ENCODE measurements at places on chromosomes 5 and 9. TPM values are rescaled to one million over a fixed set of nuclear protein-coding genes. Genes with fewer than 3 reads are reported as not detected.

DNA sequence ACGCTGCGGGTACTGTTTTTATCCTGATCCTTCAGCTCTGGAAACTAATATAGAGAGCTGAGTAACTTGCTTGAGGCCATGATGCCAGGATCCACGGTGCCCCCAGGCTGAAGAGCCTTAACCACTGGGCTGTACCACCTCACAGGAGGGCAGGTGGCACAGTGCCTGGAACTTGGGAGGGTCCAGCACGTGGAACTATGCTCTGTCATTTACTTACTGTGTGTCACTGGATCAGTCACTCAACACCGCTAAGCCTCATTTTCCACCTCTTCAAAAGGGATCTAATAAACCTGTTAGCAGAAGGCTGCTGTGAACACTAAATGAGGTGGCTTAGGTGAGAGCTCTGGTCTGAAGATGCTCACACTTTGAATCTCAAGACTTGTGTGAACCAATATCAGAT is 29.6 kb downstream of the KCNIP1 start:
- no peak for DNase-seq

MLANA gene
- polyA plus RNA-seq = 1.4 TPM

DNA sequence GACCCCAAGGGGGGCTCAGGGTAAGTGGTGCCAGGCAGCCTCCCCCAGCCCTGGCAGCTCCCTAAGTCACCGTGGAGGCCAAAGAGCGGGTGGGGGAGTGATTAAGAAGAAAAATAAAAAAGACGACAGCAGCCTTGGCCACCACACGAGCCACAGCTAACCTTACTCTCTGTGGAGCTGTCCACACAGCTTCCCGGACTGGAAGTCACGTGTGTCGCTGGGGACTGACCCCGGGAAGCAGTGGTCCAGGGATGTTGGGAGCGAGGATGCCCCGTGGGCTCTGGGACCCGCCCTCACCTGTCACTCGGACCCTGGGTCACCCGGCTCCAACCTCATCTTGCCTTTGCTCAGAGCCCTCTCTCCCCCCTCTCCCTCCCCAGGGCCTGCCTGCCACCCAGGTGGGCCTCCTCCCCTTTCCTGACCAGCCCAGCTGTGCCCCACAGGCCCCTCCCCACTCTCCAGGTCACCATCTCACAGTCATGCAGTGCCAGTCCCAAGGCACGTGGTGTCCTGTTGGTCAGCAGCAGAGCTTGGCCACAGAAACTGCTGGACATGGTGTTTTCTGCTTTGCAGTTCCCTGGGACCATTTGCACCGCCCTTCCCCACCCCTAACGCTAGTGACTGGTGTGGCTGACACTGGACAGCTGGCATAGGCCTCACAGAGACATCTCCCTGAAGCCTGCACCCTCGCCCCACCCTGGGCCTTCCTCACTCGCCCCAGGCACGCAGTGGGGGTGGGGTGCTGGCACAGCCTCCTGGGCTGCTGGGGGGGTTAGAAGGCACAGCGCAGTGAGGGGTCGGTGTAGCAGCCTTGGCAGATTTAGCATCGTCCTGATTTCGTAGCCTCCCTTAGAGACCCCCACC is 9.8 kb upstream of the EXOC3 start:
- DNase-seq = no peak

DNA sequence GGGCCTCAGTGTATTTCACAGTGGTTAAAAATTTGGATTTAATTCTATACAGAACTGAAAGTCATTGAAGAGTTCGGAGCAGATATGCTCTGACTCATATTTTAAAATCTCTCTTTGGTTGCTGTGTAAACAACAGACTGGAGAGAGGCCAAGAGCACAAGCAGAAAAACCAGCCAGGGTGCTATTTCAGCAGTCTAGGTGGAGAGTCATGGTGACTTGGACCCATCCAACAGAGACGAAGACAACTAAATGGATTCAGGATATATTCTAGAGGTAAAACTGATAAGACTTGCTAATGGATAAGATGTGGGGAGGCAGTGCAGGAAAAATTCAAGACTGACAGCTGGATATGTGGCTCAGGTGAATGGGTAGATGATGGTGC is 168.9 kb downstream of the MAPKAP1 start:
- no peak for DNase-seq

DAPK1 gene
- polyA plus RNA-seq = 68.5 TPM

GRCh38 chr5:127358740-127359139 is 68.1 kb downstream of the MEGF10 start:
- no peak for DNase-seq

DNA sequence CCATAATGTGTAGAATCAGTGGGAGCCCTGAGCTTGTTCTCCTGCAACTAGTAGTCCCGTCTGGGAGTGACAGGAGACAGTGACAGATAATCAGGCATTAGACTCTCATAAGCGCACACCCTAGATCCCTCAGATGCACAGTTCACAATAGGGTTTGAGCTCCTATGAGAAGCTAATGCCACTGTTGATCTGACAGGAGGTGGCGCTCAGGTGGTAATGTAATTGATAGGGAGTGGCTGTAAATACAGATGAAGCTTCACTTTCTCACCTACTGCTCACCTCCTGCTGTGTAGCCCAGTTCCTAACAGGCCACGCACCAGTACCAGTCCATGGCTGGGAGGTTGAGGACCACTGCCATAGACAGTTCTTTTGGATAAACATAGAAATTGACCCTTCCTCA is 188.7 kb downstream of the ROR2 start:
- no peak for DNase-seq

IL33 gene
- polyA plus RNA-seq = 7.6 TPM

GALNT12 gene
- polyA plus RNA-seq = 7.3 TPM

MARCHF11 gene
- polyA plus RNA-seq = 2.7 TPM

- DNase-seq = no peak
Measured at GRCh38 chr9:87886933-87887505, 4.3 kb downstream of the SPATA31E1 start.

- no peak for DNase-seq
Measured at GRCh38 chr5:53322257-53322656, 158.2 kb upstream of the FST start.

CEP72 gene
- polyA plus RNA-seq = 8.7 TPM

LHX6 gene
- 3.4 TPM for polyA plus RNA-seq

ADAMTS2 gene
- 9.9 TPM for polyA plus RNA-seq

TRIM36 gene
- 2.8 TPM for polyA plus RNA-seq

LOX gene
- polyA plus RNA-seq = 44.4 TPM

ABO gene
- 17.7 TPM for polyA plus RNA-seq

NRG2 gene
- 1.9 TPM for polyA plus RNA-seq

DNA sequence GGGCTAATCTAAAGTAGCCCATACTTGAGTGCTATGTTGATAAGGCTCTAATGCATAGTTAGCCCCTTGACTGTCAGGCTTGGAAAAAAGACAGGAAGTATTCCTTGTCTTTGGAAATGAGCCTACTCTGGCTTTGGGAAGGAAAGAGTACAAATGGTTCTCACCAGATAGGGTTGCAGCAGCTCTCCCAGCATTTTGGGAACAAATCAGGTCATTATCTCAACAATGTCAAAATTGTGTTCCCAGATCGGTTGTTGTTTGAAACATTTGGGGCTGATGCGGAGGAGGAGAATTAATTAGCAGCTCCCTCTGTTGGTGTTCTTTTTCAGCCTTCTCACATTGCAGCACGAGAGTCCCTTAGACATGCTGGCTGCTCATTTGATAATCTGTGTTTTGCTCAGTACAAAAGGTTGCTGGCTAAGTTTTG is 294.7 kb upstream of the DMRT1 start:
- DNase-seq = peak; percentile 70

GRCh38 chr9:75545287-75545686 is 345.2 kb upstream of the PCSK5 start:
- DNase-seq = no peak

GRCh38 chr5:132963171-132964104 is at the start of gene AFF4:
Gene AFF4, minus strand, starts transcription at chr5:132963634. Its CDS starts 26,445 bp downstream, at chr5:132937189.
- DNase-seq = peak; percentile 91

DNA sequence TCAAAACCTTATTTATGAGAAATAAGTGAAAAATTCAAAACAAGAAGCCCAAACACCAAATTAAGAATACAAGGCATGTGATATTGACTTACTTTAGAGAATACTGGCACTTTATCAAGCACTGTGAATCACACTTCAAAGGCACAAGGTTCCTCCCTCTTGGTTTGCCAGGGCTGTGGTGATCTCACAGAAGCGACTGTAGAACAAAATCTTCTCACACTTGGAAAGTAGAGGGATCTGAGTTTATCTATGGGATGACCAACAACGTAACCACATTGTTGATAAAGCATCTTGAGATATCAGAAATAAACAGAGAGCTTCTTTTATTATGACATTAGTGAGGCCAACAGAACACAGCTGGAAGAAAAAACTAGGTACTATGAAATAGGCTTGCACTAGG is 295.9 kb downstream of the NFIB start:
- DNase-seq = no peak

- DNase-seq = no peak
Measured at GRCh38 chr9:109894921-109895758, 115.1 kb downstream of the PALM2AKAP2 start.

DNA sequence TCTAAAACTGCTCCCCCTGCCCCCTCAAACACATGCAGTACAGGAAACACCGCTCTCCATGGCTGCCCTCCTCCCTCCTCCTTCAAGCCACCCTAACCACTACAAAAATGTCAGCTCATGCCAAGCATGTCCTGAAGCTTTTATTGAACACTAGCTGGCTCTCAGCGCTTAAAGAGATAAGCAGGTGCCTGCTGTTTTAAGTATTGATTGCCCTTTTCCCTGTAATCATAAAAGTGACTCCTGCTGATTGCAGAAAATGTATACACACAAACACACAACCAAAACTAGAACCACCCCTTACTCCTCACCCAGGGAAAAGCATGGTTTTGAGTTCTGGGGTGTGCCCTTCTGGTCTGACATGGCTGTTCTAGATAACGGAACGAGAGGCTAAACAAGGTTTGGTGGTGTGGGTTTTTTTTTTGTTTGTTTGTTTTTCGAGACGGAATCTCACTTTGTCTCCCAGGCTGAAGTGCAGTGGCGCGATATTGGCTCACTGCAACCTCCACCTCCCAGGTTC is 3.7 kb upstream of the UCK1 start:
- no peak for DNase-seq

DNA sequence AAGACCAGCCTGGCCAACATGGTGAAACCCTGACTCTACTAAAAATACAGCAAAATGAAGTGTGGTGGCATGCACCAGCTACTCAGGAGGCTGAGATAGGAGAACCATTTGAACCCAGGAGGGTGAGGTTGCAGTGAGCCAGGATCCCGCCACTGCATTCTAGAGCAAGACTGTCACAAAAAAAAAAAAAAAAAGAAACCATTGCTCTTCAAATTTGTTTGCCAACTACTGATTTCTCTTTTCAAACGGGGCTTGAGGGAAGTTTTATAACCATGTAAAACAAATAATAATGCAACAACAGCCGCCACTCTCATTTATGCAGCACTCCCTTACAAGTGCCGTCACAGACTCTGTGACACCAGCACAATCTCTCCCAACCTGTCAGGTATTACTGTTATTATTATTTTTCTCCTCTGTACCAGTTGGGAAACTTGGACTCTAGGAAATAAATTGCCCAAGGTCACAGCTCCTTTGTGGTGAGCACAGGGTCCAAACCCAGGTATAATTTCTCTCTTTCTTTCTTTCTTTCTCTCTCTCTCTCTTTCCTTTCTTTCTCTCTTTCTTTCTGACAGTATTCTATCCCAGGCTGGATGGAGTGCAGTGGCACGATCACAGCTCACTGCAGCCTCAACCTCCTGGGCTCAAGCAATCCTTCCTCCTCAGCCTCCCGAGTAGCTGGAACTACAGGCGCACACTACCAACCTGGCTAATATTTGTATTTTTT is 25.4 kb downstream of the SERINC5 start:
- no peak for DNase-seq

PLAC8L1 gene
- polyA plus RNA-seq = 0.76 TPM

DNA sequence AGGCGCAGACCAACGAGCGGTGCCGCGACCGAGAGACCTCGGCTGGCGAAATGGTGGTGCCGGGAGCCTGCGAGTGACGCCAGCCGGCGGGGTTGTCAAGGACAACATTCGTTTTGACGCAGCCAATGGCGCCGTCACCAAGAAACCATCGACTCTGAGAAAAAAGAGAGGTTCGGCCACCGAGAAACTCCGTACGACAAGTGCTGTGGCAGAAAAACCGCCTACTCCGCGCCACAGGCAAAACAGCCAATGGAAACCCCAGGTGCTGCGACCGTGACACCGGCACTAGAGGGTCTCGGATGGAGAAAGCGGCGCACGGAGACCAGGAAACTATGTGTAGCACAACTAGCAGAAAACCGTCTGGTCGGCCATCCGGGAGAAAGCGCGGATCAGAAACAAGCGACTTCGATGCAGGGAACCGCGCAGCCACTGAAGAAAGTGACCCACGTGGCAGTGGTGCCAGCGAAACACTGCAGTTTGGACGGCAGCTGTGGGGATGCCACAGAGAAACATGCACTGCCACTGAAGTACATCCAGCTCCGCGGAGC is 88.8 kb downstream of the ANXA2R start:
- no peak for DNase-seq

GRCh38 chr5:154447089-154447725 is 1.4 kb downstream of the SAP30L start:
- no peak for DNase-seq

ERP44 gene
- 35.4 TPM for polyA plus RNA-seq

- DNase-seq = no peak
Measured at GRCh38 chr9:98989036-98990000, 45.6 kb downstream of the COL15A1 start.

- DNase-seq = no peak
Measured at GRCh38 chr9:70880535-70880934, 240.9 kb downstream of the TRPM3 start.

- no peak for DNase-seq
Measured at GRCh38 chr5:139755892-139756671, 39.5 kb upstream of the PSD2 start.

GRCh38 chr5:114418176-114419066 is 56.6 kb downstream of the KCNN2 start:
- DNase-seq = peak; percentile 13

BARX1 gene
- 0.67 TPM for polyA plus RNA-seq

IL3 gene
- polyA plus RNA-seq = not detected

DNA sequence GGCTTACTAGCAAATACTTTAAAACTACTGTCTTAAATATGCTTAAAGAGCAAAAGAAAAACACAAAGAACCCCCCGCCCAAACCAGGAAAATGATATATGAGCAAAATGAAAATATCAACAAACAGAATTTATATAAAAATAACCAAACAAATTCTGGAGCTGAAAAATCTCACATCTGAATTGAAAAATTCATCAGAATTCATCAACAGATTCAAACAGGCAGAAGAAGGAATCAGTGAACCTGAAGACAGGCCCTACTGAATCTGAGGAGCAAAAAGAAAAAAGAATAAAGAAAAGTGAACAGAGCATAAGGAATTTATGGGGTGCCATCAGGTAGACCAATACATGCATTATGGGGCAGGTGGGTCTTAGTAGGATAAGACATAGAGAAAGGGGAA is 49.8 kb upstream of the SPTLC1 start:
- DNase-seq = no peak

GARIN3 gene
- not detected for polyA plus RNA-seq

GRCh38 chr9:89496645-89497256 is 1.2 kb downstream of the SEMA4D start:
- DNase-seq = no peak

DNA sequence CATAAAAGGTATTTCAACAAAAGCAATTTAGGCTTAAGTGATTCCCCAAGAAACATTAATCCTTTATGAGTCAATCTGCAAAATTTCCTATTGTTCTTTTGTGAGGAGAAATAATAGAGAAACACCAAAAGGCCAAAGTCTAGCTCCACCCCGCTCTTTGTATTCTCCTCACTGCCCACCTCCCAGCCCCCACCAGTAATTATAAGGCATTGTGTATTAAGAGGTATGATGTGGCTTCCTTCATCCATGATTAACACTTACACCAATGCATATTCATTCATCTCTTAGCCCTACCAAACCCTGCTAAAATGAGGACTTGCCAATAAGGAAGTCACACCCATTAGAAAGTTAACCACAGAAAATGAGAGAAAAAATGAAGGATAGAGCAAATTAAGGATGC is 105.3 kb upstream of the SPATA31D4 start:
- no peak for DNase-seq

GRCh38 chr9:97543561-97543960 is 42.1 kb downstream of the TMOD1 start:
- DNase-seq = no peak

Data from renal cortex interstitium (tissue), 15 donors.